ENCODE measurements at places on chromosomes 4 and X.

GRCh38 chrX:56788229-56788628, 59.2 kb downstream of the NBDY start:
- DNase-seq: no peak

GRCh38 chrX:68332201-68332731, 101.0 kb downstream of the OPHN1 start:
- DNase-seq: no peak

- no peak for DNase-seq
Measured at GRCh38 chr4:144562019-144562705, 83.8 kb upstream of the HHIP start.

DNA sequence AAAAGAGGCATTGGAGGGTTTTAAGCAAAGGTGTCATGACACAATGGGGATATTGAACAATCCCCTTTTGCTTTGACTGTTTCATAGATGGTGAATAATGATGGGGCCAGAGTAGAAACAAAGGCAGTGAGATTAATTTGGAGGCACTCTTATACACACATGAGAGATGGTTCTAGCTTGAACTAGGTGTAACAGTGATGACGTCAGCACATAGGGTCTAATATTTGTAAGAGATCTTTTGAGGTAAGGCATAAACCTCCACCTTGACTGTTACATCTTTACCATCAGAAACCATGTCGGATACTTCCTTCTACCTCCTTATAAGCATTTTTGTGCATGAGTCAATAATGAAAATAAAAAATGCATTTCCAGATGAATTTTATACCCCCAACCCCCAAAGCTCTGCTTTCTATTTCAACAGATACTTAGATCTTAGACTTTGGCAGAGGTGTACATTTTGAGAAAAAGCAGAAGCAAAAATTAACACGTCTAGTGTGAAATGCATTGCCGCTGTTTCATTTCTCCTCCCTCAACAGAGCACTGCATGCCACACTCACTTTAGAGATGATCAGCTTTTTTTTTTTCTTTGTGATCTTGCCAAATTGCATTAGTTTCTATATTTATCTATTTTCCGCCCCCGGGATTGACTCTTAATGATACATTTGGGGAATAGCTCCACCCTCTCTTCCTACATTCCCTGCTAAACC, 87.2 kb downstream of the HS3ST1 start:
- no peak for DNase-seq

GRCh38 chr4:87304745-87305432, 17.8 kb downstream of the HSD17B13 start:
- DNase-seq: no peak

DNA sequence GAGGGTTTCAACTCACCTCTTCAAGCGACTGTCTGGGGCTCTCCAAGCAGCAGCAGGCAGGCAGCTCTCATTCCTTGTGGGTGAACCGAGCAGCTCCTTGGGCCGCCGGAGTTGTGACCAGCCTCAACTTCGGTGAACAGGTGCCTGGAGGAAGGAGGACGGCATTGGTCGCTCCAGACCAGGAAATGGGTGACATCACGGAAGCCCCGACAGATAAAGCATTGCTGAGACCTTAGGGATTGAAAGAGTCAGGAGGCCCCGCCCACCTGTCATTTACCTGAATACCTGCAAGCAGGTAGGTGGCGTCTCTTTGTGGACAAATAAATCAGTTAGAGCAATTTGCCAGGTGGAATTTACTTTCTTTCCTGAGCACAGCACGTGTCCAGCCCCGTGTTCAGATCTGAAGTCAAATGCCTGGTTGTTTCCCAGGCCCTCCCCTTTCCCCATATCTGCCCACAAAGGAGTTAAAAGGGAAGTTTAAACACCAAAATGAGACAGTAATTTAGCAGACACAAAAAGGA, at the start of gene LNX1:
LNX1 (minus strand) TSS at position 115 of the 521 bp plus-strand sequence. CDS start 17,484 bp downstream, outside the sequence.
- no peak for DNase-seq

- DNase-seq: no peak
Measured at GRCh38 chr4:100076753-100077152, 113.5 kb downstream of the DDIT4L start.

- no peak for DNase-seq
Measured at GRCh38 chr4:184911310-184911709, 85.5 kb upstream of the ACSL1 start.

GRCh38 chr4:6674500-6675149, 19.1 kb upstream of the S100P start:
- peak; percentile 38 for DNase-seq

- no peak for DNase-seq
Measured at GRCh38 chrX:150926791-150927190, 28.3 kb upstream of the CD99L2 start.

- no peak for DNase-seq
Measured at GRCh38 chr4:180657881-180658280, 1585.3 kb upstream of the TENM3 start.

DNA sequence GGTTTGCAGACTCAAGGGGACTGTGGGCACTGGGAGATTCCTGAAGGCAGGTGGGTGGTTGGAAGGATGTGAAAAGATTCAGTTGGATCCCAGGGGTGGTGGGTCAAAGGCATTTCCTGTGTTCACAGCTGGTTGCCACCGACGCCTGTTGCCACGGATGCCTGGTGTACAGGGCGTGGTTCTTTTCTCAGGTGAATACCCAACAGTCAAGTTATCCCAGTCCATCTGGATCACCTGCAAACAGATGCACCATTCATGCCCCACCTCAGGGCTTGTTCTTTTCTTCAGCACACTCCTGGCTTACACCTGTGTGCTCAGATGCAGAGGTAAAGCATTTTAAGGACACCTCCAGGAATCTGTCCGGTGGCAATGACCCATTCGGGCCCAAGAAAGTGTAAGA, 55.8 kb upstream of the SHOX start:
- no peak for DNase-seq

DNA sequence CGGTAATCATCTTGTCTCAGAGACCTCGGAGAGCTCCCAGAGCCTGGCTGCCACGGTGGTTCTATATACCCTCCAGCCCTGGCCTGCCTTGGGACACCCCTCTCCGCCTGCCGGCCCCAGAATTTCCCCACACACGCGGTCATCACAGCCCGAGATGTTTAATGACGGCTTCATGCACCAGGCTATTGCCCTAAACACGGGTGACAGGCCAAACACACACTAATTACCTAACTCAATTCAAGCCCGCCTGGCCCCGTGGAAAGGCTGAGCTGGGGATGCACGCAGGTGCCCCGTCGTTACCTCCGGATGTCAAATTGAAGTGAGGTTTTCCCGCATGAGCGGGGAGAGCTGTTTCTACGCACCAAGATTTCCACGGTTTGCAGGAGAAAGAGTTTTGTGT, 72.9 kb upstream of the PPP2R3B start:
- no peak for DNase-seq

DNA sequence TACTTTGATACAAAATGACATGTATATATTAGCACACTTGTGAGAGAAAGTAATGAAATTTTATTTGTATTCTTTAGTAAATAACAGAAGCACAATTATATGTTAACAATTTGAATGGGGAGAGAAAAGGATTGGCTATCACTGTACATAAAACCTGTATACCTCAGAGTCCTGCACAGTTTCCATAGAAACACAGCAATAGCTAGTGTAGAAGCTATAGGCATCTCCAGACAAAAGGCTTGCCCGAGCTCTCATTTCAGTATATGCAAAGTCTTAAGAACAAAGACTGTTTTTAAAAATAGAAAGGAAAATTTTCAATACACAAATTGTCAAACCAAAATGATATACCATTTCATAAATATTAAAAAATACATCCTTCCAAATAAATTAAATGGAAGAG, 38.5 kb downstream of the GPM6A start:
- no peak for DNase-seq

DNA sequence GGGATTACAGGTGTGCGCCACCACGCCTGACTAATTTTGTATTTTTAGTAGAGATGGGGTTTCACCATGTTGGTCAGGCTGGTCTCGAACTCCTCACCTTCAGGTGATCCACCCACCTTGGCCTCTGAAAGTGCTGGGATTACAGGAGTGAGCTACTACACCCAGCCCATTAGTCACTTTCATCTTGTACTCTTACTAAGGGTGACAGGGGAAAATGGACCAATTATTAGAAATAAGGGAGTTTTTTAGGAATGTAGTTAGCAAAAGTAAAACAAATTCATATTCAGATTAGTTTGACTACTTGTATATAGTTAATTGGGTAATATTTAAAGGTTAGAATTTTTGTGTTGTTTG, 26.1 kb downstream of the SMARCA5 start:
- DNase-seq: no peak
